ENCODE measurements at places on chromosomes 3 and 15.

- DNase-seq = no peak
Observed at GRCh38 chr15:23484870-23485269, 37.8 kb upstream of the GOLGA6L2 start.

DNA sequence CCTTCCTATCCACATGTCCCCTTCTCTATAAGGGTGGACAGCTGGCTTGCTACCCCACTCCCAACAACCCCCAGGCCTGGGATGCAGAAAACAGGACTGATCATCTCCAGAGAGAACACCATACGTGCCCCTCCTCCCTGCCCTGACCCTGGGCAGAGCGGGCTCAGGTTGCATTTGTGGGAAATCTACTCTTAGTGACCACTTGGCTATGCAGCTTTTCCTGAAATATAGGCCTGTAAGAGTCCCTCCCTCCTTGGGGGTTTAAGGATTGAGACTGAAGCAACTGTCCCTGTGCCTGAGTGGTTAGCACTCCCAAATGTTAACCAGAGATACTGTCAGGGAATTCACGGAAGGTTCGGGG is 11.7 kb downstream of the SH2D7 start:
- DNase-seq = no peak

DNA sequence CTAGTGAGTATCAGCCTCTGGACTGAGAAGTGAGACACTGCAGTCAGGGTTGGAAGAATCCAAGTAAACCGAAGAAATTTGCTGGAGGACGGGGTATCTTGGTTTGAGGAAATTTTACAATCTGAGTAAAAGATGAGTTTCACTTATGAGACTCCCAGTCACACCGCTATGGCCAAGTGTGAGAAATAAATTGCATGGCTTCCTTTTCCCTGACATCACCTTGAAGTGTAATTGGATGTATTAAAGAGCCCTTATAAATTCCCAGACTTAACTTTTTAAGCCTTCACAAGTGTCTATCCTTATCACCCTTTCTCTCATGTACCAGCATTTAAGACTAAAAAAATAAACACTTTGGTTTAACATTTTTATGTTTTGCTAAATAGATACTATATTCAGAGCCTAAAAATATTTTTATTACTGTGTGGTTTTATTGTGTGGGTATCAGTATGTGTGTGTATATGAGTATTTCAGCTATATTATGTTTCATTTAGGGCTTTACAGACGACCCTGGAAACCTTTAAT is 23.8 kb downstream of the USP3 start:
- DNase-seq = no peak

DNA sequence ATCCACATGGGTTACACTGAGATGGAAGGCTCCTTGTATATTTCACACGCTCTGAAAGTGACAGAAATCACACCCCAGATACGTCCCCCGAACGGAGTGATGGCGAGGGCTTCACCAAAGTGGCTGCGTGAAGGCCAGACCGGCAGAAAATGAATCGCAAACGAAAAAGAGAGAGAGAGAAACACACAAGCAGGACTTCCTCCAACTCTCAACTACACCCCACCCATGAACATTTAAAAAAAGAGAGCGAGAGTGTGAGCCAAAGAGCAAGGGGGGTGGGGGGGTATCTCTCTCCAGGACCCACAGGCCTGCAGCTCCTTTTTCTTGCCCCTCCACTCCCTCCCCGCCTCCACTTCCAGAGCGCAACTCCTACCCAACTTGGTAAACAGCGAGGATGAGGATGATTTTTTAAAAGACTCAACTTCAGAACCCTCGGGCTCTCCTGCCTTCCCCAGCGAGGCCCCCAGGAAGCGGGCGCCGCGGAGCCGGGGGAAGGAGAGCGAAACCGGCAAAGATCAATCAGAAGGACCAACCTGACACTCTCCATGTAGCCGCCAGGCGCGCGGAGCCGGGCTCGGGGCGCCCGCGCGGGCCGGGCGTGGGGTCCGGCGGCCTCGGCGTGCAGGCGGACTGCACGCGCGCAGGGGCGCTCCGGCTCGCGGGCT is 519.1 kb downstream of the FOXP1 start:
- peak; percentile 64 for DNase-seq

- no peak for DNase-seq
Observed at GRCh38 chr15:75721923-75722870, 9.5 kb upstream of the CSPG4 start.

DNA sequence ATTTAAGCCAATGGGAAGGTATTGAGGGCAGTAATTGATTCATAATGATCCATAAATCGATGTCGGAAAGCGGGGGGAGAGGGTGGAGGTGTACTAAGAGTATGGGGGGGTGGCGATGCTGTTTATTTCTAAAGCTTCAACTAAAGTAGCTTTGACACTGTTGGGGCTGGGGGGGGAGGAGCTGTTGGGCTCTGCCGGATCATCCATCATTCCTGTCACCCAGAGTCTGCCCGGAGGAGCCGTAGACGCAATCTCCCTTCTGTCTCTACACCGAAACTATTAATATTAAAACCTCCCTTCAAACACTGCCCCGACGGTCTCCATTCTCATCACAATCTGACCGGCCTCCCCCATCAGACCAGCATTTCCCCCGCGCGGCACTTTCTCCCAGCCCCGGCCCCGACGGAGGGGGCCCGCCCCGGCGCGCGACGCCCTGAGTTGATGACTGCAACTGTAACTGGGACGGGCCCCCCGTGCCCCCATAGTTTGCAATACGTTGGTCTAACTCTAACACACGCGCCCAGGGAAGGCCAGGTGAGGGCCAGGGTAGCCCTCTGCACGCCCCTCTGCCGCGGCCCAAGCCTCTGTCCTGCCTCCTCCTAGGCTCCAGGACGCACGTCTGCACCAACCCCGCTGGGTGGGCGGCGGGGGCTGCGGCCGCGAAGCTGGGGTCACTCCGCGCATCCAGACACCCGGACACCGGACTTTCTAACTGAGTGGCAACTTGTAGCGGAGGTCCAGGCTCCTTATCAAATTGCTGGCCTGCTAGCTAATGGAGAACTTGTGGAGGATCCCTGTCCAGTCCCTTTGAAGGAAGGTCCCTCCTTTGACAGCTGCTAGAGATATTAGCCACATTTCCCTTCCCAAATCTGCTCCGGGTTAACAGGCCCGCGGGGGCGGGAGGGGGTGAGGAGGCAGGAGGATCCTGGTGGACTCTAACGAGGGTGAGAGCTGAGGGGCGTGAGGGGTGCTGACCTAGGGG is 212.0 kb downstream of the MEIS2 start:
- no peak for DNase-seq

DNA sequence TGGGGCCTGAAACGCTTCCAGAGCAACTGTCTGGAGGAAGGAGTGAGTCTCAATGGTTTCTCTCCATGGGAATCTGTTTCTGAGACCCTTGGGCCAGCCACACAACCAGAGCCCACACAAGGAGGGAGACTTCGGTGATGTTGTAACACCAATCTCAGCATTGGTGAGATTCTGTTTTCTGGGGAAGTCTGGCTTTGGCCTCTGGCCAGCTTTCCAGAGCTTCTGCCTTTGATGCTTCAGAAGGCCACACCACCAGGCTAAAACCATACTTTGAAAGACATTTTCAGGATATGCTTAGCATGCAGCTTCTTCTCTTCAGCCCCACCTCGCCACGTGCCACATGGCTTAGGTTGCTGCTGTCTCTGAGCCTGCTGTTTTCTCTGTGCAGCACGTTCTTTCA is 3.6 kb upstream of the EEFSEC start:
- DNase-seq = peak; percentile 37

DNA sequence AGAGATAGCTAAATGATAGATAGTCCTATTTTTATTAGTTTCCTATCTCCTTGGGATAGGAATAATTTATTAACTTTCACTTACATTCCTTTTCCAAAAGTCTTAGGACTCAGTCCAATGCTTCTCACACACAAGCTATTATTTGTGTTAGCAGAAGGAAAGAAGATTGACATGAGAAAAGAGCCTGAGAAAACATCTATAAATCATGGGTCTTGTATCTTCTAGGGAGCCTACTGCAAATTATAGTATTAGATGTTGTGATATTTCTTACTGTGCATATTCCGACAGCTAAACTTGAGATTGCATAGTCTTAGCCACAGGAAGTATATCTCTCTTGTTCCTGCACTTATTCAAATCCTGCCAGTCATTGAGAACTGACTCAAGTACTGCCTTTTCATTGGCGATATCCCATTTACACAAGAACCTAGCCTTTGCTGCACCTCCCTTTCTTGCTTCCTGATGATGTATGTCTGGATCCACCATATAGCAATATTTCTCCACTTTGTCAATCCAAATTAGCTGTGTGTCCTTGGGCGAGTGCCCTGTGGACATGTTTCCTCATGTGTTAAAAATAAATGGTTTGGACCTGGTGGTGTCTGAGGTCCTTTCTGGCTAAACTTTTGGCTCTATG is 245.1 kb upstream of the LMCD1 start:
- no peak for DNase-seq

GRCh38 chr3:183317271-183317670 is 64.2 kb downstream of the B3GNT5 start:
- DNase-seq = no peak

GRCh38 chr15:63896336-63897115 is 62.8 kb upstream of the HERC1 start:
- DNase-seq = peak; percentile 95

GRCh38 chr3:166580561-166580960 is 743.3 kb upstream of the BCHE start:
- no peak for DNase-seq

GRCh38 chr3:139762302-139762701 is 84.5 kb upstream of the NMNAT3 start:
- no peak for DNase-seq

DNA sequence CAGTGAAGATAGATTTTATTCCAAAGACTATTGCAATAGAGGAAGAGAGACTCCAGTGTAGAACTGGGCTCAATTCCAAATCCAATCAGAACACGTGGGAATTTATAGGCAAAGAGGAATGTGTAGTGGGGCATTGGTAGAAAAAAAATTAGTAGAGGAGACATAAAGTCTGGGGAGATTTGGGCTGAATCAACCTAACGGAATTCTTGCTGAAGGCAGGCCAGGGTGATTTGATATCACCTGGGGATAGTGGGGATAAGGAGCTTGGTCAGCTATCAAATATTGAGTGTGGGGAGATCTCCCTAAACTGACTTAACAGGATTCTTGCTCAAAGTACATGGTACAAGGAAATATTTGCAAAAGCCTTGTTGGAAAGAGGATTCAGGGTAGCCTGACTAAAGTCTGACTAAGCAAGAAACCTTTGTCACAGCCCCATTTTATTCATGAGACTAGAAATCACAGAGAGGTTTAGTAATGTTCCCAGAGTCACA is 29.6 kb downstream of the SST start:
- no peak for DNase-seq

DNA sequence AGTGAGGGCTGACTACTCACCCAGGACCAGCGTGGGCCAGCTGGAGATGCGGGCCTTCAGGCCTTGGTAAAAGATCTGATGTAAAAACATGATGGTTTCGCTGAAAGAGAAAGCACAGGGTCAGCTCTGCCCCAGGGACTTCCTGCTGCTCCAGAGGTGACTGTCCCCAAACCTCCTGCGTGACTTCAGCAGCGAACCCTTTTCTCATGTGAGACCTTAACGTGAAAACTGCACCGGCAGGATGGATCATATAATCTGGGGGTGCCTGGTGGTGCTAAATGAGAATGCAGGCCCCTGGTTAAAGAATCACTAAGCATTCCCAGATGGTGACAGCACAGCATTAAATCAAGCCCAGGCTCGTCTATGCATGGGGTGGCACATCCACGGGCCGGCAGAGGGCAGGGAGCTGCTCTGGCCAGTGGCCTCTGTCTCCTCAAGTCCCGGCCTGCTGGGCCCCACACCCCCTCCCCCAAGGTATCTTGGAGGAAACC is 55.4 kb downstream of the RASGRF1 start:
- DNase-seq = no peak

- no peak for DNase-seq
Observed at GRCh38 chr15:56537881-56538280, 72.9 kb upstream of the MNS1 start.

GRCh38 chr15:97501291-97501690 is 459.2 kb upstream of the ARRDC4 start:
- DNase-seq = peak; percentile 63

- DNase-seq = no peak
Observed at GRCh38 chr15:56939257-56939656, 20.8 kb downstream of the TCF12 start.

GRCh38 chr15:44593042-44593736 is 56.2 kb downstream of the EIF3J start:
- peak; percentile 48 for DNase-seq

- DNase-seq = no peak
Observed at GRCh38 chr15:60740231-60740630, 261.3 kb upstream of the ICE2 start.

DNA sequence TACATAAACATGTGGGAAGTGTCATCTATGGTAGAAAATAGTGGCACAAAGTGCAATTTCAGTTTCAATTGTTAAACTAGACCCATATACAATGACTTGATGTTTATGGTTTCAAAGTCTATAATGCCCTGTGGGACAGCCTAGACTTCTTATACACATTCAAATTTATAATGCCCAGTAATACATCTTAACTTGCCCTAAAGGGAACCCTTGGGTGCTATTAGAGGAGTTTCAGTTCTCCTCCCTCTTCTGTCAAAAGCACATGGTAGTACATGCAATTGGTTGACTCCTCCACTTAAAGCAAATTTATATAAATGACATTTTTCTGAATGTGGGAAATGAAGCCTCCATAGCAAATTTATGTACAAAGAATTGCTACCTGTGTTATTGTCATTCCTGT is 30.2 kb upstream of the OR5K4 start:
- no peak for DNase-seq

DNA sequence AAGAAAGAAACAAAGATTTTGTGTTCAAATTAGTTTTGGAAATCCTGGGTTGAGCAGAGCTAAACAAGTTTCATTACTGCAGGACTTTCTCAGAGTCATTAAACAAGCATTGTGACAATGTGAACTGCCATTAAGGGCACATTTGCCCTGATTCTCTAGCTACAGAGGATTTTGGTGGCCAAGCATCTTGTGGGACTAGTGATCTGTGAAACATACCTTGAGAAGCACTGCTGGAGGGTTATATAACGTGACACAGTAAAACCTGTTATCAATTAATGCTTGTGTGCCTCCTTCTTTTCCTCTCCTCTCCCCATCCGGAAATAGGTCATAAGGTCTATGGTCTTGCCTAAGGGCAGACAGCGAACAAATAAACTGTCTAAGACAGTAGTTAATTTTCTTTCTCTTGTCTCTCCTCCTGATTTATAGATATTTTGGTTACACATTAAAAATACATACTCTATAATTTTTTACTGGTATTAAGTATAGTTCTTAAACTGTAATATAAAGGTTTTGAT is 167.3 kb upstream of the NANOGP8 start:
- DNase-seq = no peak

- DNase-seq = no peak
Observed at GRCh38 chr15:93583552-93583951, 494.5 kb upstream of the RGMA start.

GRCh38 chr15:32790352-32790999 is 72.7 kb downstream of the GREM1 start:
- no peak for DNase-seq

Measured in suppressor macrophage treated with lipopolysaccharide for 4 hours (primary cell).